Activated T-cell treated with anti-CD3 and anti-CD28 coated beads, Interleukin-2, amount 50 U/mL, for 72 hours (primary cell): ENCODE measurements at places on chromosomes 1 and 21.

DNA sequence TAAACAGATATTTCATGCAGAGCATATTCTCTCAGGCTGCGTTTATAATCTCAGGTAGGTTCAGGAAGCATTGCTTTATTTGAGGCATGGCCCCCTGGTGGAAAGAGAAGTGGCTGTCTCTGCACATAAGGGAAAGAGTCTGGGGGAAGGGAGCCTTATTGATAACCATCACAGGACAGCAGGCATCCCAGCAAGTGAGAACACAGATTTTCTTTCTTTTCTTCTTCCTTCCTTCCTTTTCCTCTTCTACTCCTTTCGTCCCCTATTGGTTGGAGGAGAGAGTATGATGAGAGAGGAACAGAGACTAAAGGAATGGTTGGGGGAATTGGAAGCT lies 21.9 kb downstream of the TSNAX start:
- H3K27ac ChIP-seq = peak overlapping the region; percentile 16
- H3K4me1 ChIP-seq = peaks cover 24% of the 10 kb centered on the region
- no peak for DNase-seq
- no peaks in the 10 kb centered on the region for H3K27me3 ChIP-seq
- H3K36me3 ChIP-seq = peaks cover 7% of the 10 kb centered on the region
- no peak overlapping the region for H3K4me3 ChIP-seq

DNA sequence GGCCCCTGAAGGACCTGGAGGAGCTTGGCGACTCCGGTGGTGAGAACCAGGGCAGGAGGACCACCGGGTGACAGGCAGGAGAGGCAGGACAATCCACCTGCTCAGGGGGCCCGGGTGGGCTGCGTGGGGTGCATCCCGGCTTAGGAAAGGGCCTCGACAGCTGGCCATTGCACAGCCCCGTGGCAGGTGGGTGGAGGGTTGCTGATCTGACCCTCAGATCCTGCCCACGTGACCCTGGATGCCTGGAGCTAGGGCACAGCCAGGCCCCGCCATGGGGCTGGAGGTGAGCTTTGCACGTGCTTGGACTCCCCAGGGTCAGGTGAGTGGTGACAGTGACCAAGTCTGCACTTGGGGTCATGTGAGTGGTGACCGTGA lies 35.5 kb upstream of the SLC19A1 start:
- DNase-seq = no peak
- H3K27me3 ChIP-seq = peaks cover 6% of the 10 kb centered on the region
- no peak overlapping the region for H3K27ac ChIP-seq
- H3K36me3 ChIP-seq = no peaks in the 10 kb centered on the region

DNA sequence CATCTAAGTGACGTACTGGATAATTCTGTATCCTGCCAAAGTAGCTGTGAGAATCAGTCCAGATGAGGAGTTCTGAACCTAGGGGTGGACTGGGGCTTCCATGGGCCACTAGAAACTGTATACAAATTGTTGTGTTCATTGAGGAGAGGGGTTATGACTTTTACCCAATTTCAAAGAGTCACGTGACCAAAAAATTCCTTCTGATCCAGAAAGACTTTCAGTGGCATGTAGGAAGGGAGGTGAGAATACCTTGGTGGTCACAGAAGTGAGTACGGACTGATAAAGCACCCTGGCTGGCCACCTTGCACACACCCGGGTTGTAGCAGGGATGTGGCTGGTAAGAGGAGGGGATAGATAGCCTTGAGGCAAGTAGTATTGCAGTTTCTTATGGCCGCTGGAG lies 60.4 kb downstream of the BCAR3 start:
- no peaks in the 10 kb centered on the region for H3K36me3 ChIP-seq
- no peak for DNase-seq
- no peak overlapping the region for H3K27ac ChIP-seq
- peaks cover 5% of the 10 kb centered on the region for H3K4me1 ChIP-seq
- H3K4me3 ChIP-seq = no peak overlapping the region
- H3K27me3 ChIP-seq = peaks cover 12% of the 10 kb centered on the region

DNA sequence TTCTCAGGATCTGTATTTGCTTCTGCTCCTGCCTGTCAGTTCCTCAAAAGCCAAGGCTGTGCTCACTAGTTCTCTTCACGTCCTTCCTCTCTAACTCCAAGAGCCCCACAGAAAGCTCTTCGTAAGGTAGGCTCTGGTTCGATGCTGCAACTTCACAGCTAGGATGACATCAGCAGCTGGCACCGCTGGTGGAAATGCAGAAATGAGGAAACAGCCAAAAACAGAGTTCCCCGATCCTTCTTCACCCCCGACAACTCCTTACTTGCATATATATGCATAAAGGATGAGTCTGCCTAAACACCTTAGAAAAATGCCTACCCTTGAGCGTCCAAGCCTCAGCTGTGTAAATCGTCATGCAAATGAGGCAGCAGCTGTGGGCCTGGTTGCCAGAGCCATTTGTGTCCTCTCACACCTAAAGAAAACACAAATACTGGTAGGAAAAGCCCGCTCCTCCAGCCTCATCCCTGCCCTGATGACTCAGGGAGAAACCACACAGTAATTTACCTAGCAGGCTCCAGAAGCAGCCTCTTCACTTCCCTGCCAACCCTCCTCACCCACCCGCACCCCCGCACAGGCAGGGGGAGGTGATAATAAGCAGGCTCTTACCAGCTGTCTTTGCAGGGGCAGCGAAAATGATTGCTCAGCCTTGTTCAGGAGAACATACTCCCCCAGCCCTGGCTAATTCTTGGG lies 28.2 kb downstream of the BATF3 start:
- no peaks in the 10 kb centered on the region for H3K36me3 ChIP-seq
- no peak overlapping the region for H3K27ac ChIP-seq
- no peak for DNase-seq
- peaks cover 51% of the 10 kb centered on the region for H3K4me1 ChIP-seq
- H3K4me3 ChIP-seq = peak overlapping the region; percentile 30

- no peak overlapping the region for H3K27ac ChIP-seq
- H3K4me1 ChIP-seq = peaks cover 26% of the 10 kb centered on the region
- no peak for DNase-seq
Observed at GRCh38 chr21:37270576-37271365, 3.6 kb upstream of the VPS26C start.

- no peaks in the 10 kb centered on the region for H3K36me3 ChIP-seq
- H3K27ac ChIP-seq = no peak overlapping the region
- no peak for DNase-seq
- no peak overlapping the region for H3K4me3 ChIP-seq
Observed at GRCh38 chr1:184412472-184412871, 25.6 kb downstream of the C1orf21 start.

DNA sequence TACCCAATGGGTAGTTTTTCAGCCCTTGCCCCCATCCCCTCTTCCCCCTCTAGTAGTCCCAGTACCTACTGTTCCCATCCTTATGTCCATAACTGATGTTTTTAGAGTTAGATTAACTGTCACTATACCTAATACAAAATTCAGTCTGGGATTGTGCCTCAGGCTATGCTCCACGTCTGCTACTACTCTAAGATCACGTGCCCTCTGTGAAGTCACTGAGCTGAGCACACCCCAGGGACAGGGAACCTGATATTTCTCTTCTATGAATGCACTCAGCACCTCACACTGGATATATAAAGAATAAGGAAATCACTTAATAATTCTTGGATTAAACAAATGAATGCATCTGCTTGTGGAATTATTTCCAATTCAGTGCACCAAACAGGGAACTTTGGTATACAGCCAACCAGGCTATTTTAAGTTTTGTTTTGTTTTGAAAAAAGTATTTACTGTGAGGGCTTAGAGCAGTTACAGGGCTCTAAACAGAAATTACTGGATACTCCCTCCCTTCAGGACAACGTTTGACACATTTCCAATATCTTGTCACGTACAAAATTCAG lies 307.9 kb downstream of the SMYD3 start:
- H3K27me3 ChIP-seq = no peaks in the 10 kb centered on the region
- H3K27ac ChIP-seq = no peak overlapping the region
- DNase-seq = no peak
- no peak overlapping the region for H3K4me3 ChIP-seq
- no peaks in the 10 kb centered on the region for H3K4me1 ChIP-seq
- no peaks in the 10 kb centered on the region for H3K36me3 ChIP-seq

- H3K4me3 ChIP-seq = peak overlapping the region; percentile 100
- DNase-seq = no peak
- peaks cover 4% of the 10 kb centered on the region for H3K36me3 ChIP-seq
- peak overlapping the region; percentile 98 for H3K27ac ChIP-seq
- H3K27me3 ChIP-seq = no peaks in the 10 kb centered on the region
- H3K4me1 ChIP-seq = peaks cover 48% of the 10 kb centered on the region
Observed at GRCh38 chr1:200670242-200671118, 773 bp upstream of the DDX59 start.

DNA sequence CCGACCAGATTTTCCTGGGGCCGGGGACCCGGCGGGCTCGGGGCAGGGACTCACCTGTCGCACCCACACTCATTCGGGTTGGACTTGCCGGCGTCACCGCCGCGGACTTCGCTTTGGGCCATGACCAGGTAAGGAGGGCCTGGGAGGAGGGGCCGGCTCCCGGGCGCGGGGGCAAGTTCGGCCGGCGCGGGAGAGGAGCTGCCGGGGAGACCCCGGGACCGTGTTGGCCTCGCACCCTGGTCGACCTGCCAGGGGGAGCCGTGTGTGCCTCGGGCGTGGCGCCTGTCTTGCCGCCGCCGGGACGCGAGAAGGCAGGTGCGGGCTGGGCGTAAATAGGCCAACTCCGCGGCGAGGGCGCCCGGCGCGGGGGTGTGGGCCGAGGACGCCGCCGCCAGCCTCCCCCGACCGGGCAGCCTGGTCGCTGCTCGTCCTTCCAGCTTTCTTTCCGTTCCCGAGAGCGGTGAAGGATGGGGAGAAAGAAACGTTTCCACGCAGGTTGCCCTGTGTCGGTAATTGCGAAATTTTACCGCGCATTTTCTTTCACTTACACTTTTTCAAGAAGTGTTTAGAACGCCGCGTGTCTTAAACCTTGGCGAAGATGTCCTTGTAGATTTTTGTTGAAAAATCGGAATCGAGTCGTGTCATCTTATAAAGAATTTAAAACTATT lies 558 bp downstream of the USP1 start:
- H3K27me3 ChIP-seq = no peaks in the 10 kb centered on the region
- DNase-seq = peak; percentile 52
- peaks cover 52% of the 10 kb centered on the region for H3K4me1 ChIP-seq

DNA sequence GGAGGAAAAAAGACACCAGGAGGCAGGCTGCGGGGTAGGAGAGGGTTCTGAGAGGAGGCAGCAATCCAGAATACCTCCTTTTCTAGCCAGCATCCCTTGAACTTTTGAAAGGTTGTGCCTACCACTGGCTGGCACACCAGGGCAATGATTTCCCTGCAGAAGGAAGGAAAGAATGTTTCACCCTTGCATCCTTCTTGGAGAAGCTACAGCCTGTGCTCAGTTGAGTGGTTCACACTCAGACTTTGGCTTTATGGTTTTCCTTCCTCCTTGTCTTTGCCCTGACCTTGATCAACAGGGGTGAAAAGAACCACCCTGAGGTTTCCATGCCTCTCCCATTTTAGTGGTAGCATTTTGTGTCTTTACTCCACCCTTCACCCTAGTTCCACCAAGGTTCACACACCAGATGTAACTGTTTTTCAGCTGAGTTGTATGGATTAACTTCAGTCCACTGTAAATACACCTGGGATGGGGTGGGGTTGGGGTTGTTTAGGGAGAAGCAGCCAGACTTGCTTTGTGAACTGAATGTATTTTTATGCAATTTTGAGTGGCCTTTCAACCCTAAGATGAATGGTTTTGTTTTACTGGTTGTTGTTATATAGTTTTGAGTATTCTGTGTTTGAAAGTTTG lies 122.3 kb downstream of the SYT2 start:
- DNase-seq = no peak
- no peaks in the 10 kb centered on the region for H3K4me1 ChIP-seq

DNA sequence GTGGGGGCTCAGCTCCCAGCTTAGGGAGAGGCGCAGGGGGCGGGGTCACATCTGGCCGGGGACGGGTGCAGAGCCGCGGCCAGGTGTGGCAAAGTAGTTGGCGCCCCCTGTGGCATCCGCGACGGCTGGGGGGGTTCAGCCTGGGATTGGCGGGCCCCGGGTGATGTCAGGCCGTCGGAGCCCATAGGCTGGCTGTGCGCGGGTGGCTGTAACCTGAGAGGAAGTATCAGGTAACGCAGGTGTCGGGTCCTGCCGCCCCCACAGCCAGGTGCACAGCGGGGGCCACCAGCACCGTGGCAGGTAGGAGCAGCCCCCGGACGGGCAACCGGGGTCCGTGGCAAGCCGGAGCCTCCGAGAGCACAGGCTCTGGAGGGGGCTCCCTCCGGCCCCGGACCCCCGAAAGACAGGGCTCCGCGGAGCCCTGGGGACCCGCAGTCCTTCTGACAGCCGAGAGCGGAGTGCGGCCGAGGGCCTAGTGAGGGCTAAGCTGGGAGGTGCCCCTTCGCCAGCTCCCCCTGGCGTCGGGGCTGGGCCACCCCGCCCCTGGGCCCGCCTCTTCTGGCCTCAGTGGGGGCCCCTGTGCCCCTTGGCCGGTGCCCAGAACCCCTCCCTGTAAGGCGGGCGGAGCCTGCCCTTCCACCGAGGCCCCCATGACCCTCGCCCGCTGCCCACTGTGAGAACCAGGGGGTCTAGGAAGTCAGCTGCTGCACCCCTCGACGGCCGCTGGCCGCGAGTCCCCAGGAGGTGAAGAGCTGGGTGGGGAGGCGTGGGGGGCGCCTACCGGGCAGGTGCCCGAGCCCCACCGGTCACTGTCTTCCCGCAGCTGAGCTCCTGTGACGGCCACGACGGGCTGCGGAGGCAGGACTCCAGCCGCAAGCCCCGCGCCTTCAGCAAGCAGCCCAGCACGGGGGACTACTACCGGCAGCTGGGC lies 17.9 kb downstream of the TNFRSF25 start:
- H3K27ac ChIP-seq = no peak overlapping the region
- H3K4me1 ChIP-seq = peaks cover 25% of the 10 kb centered on the region
- DNase-seq = no peak
- peak overlapping the region; percentile 57 for H3K4me3 ChIP-seq

DNA sequence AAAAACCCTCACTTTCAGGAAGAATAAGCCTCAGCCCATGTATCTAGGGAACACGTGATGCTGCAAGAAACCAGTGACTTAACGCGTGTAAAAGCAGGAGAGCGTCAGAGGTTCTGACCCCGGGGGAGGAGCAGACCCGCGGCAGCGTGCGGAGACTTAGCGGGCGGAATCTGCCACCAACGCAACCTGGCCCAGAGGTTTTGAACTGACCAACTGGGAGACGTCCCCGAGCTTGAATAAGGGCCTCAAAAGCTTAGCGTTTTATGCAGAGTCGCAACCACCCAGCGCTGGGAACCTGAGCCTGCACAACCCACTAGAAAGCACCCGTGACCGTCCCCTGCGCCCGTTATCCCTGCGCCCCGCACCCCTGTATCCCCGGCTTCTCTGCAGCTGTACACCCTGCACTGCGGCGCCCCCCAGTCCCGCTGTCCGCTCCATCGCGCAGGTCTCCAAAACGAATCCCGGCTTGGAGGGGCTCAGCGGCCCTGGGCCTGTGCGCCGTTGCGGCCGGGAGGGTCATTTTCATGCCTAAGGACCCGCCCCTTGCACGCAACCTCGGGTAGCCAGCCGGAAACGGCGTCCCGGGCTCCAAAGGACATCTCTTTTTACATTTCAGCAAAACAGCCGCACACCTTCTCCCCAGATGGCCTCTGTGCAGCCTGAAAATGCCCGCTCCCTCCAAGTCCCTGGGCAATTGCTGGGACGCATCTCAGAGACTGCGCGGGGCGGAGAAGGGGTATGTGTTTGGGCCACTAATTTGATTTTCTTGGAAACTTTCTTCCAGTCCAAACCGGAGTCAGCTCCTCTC lies 29.4 kb upstream of the TRIM17 start:
- peaks cover 2% of the 10 kb centered on the region for H3K36me3 ChIP-seq
- DNase-seq = peak; percentile 55
- no peak overlapping the region for H3K27ac ChIP-seq
- peaks cover 25% of the 10 kb centered on the region for H3K4me1 ChIP-seq
